Subcutaneous adipose tissue (tissue), 4 donors: ENCODE measurements at places on chromosomes 6 and 20. TPM values are rescaled to one million over a fixed set of nuclear protein-coding genes. Genes with fewer than 3 reads are reported as not detected.

The SLC44A4 gene
- not detected for total RNA-seq

The CYB5R4 gene
- total RNA-seq: 4.3 TPM

The ARMC12 gene
- total RNA-seq: 1.7 TPM

The C4B gene
- total RNA-seq: 9.0 TPM

The MAS1 gene
- not detected for total RNA-seq

The RGS17 gene
- total RNA-seq: 3.4 TPM

The ASIP gene
- not detected for total RNA-seq

The EPM2A gene
- 30.7 TPM for total RNA-seq

The ZNF334 gene
- total RNA-seq: 0.44 TPM

The DSN1 gene
- 9.1 TPM for total RNA-seq

The CD93 gene
- total RNA-seq: 70.2 TPM

The DDO gene
- 2.3 TPM for total RNA-seq

The TULP1 gene
- not detected for total RNA-seq

The DLL1 gene
- 21.3 TPM for total RNA-seq

The DEF6 gene
- total RNA-seq: 1.9 TPM

The DAAM2 gene
- 125 TPM for total RNA-seq

The BTNL2 gene
- not detected for total RNA-seq

The ELOVL2 gene
- 1.6 TPM for total RNA-seq

The STMND1 gene
- total RNA-seq: not detected

The TSPYL1 gene
- 68.8 TPM for total RNA-seq

The LY6G5C gene
- total RNA-seq: not detected

The C6orf141 gene
- total RNA-seq: 4.1 TPM

The TEAD3 gene
- 5.1 TPM for total RNA-seq

The GPX5 gene
- total RNA-seq: not detected

The ZNF133 gene
- total RNA-seq: 14.9 TPM

The BPIFB2 gene
- not detected for total RNA-seq

The RBCK1 gene
- 52.9 TPM for total RNA-seq

The SLC17A2 gene
- not detected for total RNA-seq

The SLC17A3 gene
- not detected for total RNA-seq

The PAK5 gene
- total RNA-seq: not detected

The OTOR gene
- total RNA-seq: not detected

The CCDC170 gene
- total RNA-seq: 16.6 TPM

The PI16 gene
- total RNA-seq: 5.7 TPM

The BEND3 gene
- total RNA-seq: 1.1 TPM

The WFDC2 gene
- not detected for total RNA-seq

The NPBWR2 gene
- not detected for total RNA-seq

The SNAP25 gene
- total RNA-seq: 1.3 TPM

The RAET1L gene
- total RNA-seq: not detected

The CALHM4 gene
- total RNA-seq: not detected

The GPLD1 gene
- 5.9 TPM for total RNA-seq

The PLN gene
- total RNA-seq: 6.1 TPM

The ENPP1 gene
- 80.6 TPM for total RNA-seq

The TNFRSF21 gene
- total RNA-seq: 42.0 TPM

The ZSCAN23 gene
- total RNA-seq: 1.8 TPM

The PAX1 gene
- not detected for total RNA-seq

The GLP1R gene
- 0.17 TPM for total RNA-seq

The COX4I2 gene
- total RNA-seq: 5.5 TPM

The EPB41L2 gene
- 165 TPM for total RNA-seq

The ABHD16B gene
- not detected for total RNA-seq

The GTF2H4 gene
- 7.5 TPM for total RNA-seq

The XRN2 gene
- 71.4 TPM for total RNA-seq

The RSPO3 gene
- total RNA-seq: 10.2 TPM

The OR2B6 gene
- total RNA-seq: not detected

The MTFR2 gene
- 5.1 TPM for total RNA-seq

The TSPO2 gene
- not detected for total RNA-seq

The DST gene
- total RNA-seq: 189 TPM

The COL9A3 gene
- total RNA-seq: not detected

The LY86 gene
- 5.9 TPM for total RNA-seq
